Activated naive CD8-positive, alpha-beta T cell treated with anti-CD3 and anti-CD28 coated beads for 36 hours (primary cell): ENCODE measurements at places on chromosomes 1 and 21. TPM values are rescaled to one million over a fixed set of nuclear protein-coding genes. Genes with fewer than 3 reads are reported as not detected.

DNA sequence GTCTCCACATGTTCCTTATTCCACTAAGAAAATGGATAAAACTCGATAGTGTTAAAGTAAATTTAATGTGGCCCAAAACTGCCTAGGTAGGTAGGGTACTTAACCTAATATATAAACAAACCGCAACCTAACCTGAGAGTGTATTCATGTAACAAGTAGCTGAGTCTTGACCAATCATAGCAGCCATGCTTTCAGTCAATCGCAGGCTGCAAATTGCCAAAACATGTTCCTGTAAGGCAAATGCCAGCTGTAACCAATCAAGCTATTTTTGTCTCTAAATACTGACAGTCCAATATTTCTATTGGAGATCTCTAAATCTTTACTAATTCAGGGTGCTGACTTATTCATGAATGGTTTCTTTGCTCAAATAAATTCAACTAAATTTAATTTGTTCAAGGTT lies 3.1 kb upstream of the HMGCS2 start:
- no peak overlapping the region for H3K4me3 ChIP-seq
- H3K4me1 ChIP-seq, result peaks cover 2% of the 10 kb centered on the region
- no peak overlapping the region for H3K27ac ChIP-seq
- no peak for DNase-seq
- peaks cover 8% of the 10 kb centered on the region for H3K27me3 ChIP-seq
- no peaks in the 10 kb centered on the region for H3K36me3 ChIP-seq

DNA sequence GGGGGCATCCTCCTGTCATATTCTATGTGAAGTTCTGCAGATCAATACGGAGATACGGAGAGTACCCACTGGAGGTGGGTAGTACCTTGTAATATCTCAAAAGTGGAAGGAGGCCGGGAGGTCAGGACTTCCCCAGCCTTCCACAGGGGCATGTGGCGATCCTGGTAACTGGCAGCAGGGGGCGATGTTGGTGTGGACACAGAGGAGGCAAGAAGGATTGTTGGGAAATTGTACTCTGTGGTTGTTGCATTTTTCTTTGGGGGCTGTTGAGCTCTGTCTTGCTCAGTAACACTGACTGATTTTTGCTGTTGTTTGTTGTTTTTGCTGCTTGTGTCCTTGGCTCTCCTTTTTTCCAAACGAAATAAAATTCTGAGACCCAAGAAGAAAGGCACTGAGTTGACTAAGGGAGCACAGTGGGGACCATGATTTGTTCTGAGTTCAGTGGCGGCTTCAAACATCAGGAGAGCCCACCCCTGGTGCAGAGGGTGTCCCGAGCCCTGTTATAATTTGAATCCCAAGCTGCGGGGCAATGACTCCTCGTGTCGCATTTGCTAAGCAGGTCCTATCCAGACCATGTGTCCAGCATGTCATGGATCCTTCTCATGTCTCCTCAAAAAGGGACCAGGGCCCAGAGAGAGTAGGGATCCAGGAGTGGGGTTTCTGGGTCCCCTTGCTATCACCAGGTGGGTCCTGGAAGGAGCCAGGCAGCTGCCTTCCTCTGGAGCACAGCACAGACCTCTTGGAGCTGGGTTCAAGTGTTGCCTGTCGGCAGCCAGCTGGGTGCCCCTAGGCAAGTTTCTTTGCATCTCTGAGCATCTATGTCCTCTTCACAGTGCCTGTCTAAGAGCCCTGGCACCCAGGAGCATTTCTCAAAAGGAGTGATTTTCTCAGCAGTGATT lies 22.8 kb downstream of the LHX4 start:
- H3K36me3 ChIP-seq, result no peaks in the 10 kb centered on the region
- peak; percentile 71 for DNase-seq
- H3K27ac ChIP-seq, result no peak overlapping the region
- peaks cover 2% of the 10 kb centered on the region for H3K4me1 ChIP-seq
- no peak overlapping the region for H3K4me3 ChIP-seq

PTCH2 gene
- 1.0 TPM for total RNA-seq

S100A16 gene
- total RNA-seq, result not detected

TTC34 gene
- 0.58 TPM for total RNA-seq

GRCh38 chr1:11825131-11825530 lies 19.1 kb downstream of the CLCN6 start:
- DNase-seq, result no peak
- peaks cover 2% of the 10 kb centered on the region for H3K36me3 ChIP-seq
- no peaks in the 10 kb centered on the region for H3K27me3 ChIP-seq
- H3K27ac ChIP-seq, result no peak overlapping the region
- H3K4me1 ChIP-seq, result no peaks in the 10 kb centered on the region

DNA sequence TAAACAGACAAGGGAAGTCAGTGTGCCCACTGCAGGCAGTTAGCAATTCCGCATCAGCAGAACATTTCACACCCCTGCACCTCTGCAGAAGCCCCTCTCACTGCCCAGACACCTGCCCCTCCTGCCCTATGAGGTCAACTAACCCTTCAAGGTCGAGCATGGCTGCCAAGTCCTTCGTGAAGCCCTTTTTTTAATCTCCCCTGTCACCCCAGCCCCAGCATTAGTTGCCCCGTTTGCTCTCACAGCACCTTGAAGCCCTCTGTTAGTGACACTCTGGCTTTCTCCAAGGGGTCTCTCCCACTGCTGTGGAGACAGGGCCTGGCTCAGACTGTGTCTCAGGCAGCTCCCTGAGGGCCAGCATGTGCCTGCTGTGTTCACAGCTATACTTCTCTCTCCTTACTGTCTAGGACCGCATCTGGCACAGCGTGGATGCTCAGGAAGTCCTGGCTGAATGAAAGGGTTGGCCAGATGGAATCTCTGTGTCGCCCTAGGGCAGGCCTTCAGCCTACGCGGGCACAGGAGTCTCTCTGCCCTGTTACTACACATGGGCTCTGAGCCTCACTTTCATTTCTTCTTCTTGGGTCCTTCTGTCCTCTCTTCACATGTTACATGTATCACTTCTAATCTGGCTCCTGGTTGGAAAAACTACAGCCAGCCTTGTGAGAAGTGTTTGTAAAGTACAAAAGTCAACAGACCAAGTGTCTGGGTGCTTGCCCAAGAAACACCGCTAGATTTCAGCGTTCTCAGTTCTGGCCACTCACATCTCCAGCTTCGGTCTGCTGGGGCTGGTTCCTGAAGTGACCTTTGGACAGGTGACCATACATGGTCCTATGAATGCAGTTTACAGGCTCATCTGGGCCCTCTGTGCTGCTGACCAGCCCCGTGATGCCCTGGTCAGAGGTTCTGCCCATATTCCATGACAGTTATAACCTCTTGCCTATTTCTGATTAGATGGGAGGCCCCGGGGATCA lies 19.7 kb downstream of the SLC2A1 start:
- no peaks in the 10 kb centered on the region for H3K27me3 ChIP-seq
- H3K4me1 ChIP-seq, result peaks cover 84% of the 10 kb centered on the region
- H3K4me3 ChIP-seq, result no peak overlapping the region
- H3K36me3 ChIP-seq, result peaks cover 71% of the 10 kb centered on the region

TCEA3 gene
- total RNA-seq, result 7.4 TPM
